ENCODE measurements at places on chromosomes 16 and 17.

DNA sequence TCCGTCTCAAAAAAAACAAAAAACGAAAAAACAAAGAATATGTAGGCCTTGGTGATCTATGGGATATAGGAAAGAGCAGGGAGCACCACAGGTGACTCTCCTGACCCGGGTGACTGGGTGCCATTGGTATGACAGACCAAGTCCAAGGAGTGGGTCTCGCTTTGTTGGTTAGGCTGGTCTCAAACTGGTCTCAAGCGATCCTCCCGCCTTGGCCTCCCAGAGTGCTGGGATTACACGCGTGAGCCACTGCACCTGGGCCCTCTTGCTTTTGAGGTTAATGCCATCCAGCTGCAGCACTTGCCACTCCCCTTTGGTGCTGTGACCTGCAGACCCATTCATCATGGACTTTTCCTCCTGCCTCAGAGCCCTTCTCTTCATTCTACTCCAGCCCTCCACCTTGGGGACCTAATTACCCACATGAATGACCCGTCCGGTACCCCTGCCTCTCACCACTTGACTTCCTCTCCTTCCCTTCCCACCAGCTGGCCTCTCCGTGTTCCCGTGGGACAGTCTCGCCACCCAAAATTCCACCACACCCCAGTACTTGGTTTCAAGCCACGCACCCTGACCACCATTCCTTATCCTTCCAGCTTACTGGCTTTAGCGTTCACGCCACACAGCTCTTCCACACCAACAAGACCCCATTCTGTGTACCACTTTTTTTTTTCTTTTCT lies 3.2 kb upstream of the UBE2G1 start:
- no peak for DNase-seq

DNA sequence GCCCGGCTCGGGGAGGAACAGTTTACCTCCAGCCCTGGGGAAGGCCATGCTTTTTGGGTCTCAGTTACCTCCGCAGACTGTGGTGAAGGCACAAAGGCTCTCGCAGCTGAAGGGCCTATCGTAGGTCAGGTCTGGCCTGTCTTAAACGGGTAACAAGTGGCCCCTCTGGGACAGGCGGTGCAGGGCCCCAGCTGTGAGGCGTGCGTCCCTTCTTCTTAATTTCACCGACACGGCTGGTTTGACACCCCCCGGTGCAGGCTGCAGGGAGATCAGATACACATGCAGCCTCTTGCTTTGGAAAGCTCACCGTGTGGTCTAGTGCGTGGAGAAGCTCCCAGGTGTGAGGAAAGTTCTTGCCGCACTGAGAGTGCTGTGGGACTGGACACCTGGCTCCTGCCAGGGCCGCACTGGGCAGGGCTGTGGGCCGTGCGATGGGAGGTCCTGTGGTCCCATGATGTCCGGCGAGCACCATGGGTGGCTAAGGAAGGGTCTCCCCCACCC lies 162.4 kb downstream of the BANP start:
- no peak for DNase-seq

DNA sequence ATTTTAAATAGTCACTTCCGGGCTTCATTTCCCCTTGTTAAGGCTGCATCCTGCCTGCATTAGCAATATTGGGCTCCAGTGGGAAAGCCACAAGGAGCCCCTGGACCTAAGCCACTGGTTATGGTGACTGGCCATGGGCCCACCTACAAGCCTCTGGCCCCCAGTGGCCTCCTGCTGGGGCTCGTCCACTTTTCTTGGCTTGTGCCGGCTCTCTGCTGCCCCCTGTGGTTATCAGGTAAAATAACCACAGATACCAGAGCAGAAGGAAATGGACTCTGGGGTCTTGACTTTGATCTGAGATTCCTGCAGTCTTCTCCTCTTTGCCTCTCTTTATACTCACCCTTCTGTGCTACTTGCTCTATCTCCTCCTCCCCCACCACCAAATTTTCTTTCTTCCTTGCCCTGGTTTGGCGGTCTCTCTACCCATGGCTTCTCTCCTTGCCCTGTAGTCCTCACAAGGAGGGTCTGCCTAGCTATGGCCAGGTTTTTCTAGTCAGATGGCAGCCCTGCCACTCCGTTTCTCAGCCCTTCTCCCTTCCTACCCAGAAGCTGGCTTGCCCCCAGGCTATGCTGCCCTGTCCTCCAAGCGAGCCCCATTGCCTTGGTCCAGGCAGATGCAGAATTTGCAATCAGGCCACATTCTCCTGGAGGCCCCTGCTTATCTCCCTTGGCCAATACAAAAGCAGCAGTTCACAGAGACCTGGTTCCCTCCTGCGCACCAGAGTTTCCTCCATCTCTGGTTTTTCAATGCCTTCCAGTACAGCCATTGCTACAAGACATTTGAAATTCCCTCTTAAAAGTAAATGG lies 82.9 kb upstream of the RCVRN start:
- peak; percentile 57 for DNase-seq

DNA sequence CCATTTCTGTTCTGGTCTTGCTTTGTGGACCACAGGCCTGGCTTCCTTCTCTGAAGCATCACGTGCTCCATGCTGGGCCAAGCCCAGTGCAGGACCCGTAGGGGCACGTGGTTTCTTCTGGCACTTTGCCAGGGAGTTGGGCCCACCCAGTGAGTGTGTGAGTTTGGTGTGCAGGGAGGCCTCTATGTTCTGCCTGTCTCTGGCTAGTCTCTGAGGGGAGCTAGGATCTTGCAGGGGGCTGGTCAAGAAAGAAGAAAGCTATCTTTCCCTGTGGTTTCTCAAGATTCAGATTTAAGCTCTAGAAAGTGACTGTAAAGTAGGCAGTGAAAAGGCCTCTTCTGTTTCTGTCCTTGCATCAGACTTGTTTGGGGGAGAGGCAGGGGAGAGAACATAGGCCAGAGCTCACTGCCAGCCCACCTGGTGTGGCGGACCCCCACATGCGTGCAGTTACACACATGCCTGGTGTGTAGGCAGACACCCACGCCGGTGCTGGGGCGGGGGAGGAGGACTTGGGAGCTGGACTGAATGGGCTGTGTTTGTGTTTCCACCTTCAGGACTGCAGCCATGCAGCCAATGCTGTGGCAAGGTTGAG lies 11.8 kb downstream of the LASP1 start:
- DNase-seq, result peak; percentile 80

GRCh38 chr16:80015566-80015965 lies 415.0 kb upstream of the MAF start:
- DNase-seq, result no peak

- DNase-seq, result no peak
These were observed 56.5 kb upstream of the TEX2 start for GRCh38 chr17:64319531-64319930.

GRCh38 chr17:17877529-17878358 lies 41.0 kb upstream of the SREBF1 start:
- peak; percentile 84 for DNase-seq

DNA sequence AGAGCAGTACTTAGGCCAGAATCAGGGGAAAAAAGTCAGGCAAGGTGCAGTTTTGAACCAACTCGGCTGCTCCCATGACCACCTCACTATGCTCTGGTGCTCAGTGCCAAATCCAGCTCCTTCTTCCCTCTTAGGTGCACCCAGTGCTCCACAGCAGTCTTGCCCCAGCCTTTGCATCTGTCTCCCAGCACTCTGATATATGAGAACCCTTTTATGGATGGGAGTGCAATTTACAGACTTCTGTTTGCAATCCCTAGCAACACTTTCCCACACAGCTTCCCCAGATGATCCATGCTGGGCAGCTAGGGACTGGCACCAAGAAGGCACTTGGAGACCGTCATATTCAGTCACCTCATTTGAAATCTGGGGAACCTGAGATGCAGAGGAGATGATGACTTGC lies 267.9 kb upstream of the CCL2 start:
- no peak for DNase-seq

GRCh38 chr17:70366386-70366785 lies 197.1 kb downstream of the KCNJ2 start:
- no peak for DNase-seq

- DNase-seq, result no peak
These were observed 40.9 kb downstream of the RFFL start for GRCh38 chr17:35022536-35023063.

DNA sequence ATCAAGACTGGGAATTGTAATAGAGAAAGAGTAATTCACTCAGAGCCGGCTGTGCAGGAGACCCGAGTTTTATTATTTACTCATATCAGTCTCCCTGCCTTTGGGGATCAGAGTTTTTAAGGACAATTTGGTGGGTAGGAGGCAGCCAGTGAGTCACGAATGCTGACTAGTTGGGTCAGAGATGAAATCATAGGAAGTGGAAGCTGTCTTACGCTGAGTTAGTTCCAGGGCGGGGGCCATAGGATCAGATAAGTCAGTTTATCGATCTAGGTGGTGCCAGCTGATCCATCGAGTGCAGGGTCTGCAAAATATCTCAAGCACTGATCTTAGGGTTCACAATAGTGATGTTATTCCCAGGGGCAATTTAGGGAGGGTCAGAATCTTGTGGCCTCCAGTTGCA lies 20.2 kb upstream of the GUCY2D start:
- no peak for DNase-seq

DNA sequence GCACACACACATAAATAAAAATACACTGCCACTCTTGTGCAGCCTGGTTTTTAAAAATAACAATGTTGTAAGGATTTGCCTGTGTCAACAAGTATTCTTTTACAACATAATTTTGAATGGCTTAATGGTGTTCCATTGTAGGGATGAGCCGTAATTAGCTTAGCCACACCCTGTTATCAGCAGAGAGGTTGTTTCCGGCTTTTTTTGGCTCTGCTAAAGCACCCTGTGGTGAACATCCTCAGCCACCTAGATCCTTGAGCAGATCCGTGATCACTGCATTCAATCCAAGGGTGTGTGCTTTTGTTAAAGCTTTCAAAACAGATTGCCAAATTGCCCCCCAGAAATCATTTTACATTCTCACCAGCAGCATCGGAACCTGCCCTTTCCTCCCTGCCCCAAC lies 7.0 kb downstream of the KATNB1 start:
- DNase-seq, result no peak

DNA sequence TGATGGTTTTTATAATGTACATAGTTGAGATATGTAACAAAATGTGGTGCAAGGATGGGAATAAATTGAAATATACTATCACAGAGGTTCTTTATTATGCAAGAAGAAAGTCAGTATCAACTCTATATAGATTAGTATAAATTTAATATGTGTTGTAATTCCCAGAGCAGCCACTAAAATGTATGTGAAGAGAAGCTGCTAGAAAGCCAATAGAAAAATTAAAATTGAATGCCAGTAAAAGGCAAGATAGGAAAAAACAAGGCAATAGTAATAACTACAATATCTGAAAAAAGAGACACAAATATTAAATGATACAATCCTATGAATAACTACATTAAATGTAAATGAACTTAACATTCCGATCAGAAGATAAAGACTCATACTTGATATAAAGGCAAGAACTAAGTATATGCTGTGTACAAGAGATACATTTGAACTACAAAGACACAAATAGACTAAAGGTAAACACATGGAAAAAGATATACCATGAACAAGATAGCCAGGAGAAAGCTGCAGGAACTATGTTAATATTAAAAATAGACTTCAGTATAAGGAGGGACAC lies 92.0 kb downstream of the ABCA8 start:
- no peak for DNase-seq

DNA sequence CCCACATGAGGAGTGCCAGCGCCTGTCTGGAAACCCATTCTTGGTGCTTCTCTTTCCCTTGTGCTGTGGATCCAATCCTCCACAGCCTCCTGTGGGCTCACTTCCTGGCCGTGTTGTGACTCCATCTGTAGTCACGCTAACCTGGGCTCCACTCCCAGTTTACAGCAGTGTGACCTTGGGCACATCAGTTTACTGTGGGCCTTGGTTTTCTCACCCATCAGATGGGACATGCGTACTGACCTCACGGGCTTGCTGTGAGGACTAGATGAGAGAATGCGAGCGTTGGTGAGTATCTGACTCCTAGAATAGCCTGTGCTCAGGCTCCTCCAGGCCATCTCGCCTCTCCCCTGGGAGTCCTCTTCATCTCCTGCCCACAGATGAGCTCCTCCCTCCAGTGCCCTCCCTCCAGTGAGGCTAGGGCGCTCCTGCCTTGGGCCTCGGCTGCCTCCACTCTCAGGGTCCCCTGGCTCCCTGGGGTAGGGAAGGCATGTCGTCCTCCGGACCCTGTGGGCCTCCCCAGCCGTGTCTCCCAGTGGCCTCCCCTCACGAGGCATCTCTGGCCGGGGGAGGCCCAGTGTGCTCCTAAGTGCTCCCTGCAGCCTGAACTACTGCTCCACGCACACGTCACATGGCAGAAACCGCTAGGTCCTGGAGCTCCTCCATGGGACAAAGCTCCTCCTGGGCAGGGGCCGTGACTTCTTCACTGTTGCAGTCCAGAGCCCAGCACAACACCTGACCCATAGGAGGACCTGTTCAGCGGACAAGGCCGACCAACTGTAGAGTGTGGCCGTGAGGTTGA lies 5.2 kb upstream of the FOXJ1 start:
- no peak for DNase-seq

GRCh38 chr16:88131256-88131655 lies 180.0 kb downstream of the BANP start:
- DNase-seq, result no peak

GRCh38 chr17:77734371-77735080 lies 224.0 kb upstream of the TNRC6C start:
- DNase-seq, result peak; percentile 93

GRCh38 chr16:56547949-56548567 lies 16.8 kb upstream of the MT4 start:
- DNase-seq, result no peak

DNA sequence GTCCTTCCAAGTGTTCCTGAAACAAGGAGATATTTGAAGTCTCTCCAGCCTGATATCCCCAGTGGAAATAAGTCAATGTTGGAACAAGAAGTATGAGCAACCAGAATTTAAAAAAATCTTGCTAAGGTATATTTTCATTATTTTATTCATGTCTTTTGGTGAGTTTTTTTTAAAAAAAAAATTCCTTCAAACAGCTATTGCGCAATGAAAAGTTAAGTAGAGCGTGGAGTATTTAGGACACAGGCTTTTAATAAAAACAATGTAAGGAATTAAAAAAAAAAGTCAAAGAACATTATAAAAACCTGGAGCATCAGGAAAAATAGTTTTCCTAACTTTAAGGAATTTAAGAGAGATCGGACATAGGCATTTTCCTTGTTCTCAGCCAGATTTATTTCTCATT lies 940.4 kb downstream of the KCNJ2 start:
- DNase-seq, result no peak

DNA sequence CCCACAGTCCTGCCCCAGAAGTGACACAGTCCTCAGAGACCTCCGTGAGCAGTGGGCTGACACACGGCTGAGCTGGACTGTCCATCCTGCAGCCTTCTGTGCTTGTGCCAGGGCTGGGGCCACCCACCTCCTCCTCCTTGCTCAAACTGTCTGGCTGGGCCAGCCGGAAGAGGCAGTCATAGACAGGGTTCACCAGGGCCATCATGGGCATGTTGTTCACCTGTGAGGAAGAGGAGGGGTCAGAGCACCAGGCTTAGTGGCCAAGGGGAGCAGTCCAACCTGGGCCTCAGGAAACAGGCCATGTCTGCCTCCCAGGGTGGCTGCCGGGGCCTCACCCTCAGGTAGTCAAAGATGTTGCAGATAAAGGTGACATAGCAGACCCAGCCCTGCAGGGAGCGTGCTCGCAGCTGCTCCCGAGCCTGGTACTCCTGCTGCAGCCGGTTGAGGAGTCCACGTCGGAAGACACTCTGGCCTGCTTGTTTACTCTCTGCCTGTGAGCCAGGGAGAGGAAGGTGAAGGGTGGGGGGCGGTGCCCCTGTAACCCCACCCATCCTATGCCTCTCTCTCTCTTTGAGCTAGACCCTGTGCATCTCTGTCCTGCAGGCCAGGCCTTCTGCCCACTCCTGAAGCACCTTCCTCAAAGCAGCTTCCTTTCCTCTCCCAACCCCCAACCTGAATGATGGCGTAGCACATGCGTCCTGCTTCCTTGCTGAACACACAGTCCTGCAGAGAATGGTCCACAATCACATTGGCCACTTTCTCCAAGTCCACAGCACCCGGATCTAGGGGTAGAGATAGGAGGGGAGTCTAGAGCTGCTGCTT lies 3.4 kb downstream of the MIF4GD start:
- DNase-seq, result no peak
